ENCODE measurements at places on chromosomes 5 and 9. TPM values are rescaled to one million over a fixed set of nuclear protein-coding genes. Genes with fewer than 3 reads are reported as not detected.

DNA sequence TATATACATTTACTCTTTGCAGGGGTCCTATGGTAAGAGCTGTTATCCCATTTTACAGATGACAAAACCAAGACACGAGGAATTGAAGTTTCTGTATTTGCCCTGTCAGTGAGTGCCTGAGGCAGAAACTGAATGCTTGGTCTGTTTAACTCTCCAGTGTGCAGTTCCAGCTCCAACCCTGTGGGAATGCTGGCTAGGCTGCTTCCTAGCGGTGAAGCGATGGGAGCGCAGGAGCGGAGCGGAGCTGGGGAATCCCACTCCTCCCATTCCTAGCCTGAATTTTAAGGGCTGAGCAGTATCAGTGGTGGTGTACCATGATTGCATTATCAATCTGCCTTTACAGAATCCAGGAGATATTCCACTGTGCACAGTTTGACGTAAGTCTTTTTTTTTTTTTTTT is 202.3 kb downstream of the LRRC70 start:
- DNase-seq, result no peak

DNA sequence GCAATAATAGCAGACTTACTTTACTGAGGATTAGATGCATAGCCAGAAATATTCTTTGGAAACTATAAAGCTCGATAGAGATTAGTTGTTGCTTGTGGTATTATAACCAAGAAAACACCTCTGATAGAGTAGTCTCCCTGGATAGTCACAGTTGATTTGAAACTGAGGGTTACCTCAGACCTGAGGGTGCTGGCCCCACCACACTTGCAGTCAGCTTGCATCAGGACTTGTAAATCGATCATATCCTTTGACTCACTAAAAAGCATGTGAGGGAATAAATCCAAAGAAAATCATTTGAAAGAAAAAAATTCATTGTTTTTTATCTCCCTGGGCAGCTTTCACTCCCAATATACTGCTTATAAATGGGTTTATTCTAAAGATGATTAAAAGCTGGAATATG is 39.4 kb downstream of the GALNT12 start:
- no peak for DNase-seq

DNA sequence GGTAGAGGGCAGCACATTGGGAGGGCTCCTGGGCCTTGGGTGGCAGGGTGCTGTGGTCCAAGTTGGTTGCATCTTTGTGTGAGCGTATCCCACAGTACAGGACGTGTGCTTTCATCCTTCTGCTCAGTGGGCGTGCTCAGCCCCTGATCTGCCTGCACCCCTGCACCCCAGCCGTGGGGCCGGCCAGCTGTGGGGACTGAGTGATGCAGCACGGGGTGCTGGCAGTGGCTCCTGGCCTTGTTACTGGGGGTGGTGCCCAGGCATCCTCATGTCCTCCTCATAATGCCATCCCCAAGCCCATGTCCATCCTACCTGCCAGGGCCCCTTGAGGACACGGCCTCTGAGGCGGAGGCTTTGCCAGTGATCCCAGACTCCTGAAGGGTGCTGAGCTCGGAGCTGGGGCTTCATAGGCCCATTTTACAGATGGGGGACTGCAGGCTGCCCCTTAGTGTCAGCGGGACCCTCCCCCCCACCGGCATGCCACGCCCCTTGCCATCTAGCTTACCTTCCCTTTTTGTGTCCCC is 100.7 kb downstream of the PHF2 start:
- DNase-seq, result peak; percentile 21

DNA sequence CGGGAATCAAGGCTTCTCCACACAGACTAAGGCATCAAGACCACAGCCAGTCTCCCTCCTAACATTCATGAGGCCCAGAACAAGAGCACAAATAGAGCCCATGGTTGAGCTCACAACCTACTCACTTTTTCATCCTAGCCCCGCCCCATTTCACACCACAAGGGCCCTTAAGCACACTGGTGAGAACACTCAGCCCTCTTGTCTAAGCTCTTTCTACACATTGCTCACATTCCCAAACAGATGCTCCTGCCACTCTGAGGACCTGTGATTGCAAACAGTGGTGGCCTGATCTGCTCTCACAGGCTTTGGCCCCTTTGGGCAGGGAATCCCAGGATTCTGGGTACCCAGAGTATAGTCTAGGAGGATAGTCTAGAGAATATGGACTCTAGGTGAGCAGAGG is 54.0 kb downstream of the FEM1C start:
- DNase-seq, result no peak

- DNase-seq, result peak; percentile 54
Observed at GRCh38 chr9:92963831-92964606, 16.7 kb downstream of the FGD3 start.

SLC1A1 gene
- 2.1 TPM for total RNA-seq

GRCh38 chr5:33513462-33514185 is 72.9 kb downstream of the TARS1 start:
- DNase-seq, result no peak

DNA sequence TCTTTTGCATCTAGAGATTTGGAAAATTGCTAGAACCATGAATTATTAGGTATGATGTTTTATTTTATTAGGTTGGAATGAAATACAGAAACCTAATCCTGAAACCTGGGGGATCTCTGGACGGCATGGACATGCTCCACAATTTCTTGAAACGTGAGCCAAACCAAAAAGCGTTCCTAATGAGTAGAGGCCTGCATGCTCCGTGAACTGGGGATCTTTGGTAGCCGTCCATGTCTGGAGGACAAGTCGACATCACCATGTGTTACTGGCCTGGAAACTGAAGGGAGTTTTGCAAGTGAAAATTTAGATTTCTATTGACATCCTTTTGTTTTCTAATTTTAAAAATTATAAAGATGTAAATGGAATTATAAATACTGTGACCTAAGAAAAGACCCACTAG is 100.7 kb downstream of the NLN start:
- no peak for DNase-seq

RPL7A gene
- 898 TPM for total RNA-seq

BARHL1 gene
- total RNA-seq, result not detected

GHR gene
- total RNA-seq, result 11.9 TPM

DNA sequence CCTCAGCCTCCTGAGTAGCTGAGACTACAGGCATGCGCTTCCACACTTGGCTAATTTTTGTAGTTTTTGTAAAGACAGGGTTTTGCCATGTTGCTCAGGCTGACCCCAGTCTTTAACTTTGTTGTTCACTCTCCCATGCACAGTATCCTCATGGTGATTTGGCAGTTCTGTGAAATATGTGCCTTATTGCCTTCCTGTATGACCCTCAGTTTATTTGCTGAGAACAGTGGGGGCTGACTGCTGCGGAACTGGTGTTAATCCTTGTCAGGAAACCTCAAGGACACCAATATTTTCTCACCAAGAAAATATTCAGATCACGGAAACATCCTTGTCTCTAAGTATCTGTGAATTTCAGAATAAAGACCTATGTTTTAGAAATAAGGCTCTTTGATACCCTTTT is 287.8 kb downstream of the ARRDC3 start:
- no peak for DNase-seq

GGTA1 gene
- total RNA-seq, result 28.3 TPM

DNA sequence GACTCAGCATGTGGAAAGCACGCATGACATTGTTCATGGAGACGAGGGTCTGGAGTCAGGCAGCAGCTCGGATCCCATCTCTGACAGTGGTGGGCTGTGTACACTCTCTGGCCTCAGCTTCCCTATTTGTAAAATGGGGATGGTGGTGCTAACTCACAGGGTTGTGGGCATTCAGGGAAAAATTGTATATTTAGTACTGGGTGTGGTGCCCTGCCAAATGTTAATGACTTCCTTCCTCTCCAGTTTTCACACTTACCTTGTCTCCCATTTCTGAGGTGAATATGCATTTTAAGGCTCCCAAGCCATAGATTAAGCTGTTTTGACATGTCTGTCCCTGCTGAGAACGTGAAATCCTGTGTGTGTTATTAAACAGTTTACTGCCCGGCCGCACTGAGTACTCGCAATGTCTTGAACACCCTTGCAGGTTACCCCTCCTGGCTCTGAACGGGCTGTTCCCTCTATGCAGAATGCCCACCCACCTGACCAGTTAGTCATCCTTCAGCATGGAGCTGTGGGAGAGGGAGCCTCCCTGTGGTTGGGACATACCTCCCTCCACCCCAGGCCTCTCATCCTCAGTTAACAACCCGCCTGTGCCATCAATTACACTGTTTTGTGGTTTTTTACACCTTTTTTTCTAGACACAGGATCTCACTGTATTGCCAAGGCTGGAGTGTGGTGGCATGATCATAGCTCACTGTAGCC is 25.8 kb downstream of the TJP2 start:
- DNase-seq, result no peak

DNA sequence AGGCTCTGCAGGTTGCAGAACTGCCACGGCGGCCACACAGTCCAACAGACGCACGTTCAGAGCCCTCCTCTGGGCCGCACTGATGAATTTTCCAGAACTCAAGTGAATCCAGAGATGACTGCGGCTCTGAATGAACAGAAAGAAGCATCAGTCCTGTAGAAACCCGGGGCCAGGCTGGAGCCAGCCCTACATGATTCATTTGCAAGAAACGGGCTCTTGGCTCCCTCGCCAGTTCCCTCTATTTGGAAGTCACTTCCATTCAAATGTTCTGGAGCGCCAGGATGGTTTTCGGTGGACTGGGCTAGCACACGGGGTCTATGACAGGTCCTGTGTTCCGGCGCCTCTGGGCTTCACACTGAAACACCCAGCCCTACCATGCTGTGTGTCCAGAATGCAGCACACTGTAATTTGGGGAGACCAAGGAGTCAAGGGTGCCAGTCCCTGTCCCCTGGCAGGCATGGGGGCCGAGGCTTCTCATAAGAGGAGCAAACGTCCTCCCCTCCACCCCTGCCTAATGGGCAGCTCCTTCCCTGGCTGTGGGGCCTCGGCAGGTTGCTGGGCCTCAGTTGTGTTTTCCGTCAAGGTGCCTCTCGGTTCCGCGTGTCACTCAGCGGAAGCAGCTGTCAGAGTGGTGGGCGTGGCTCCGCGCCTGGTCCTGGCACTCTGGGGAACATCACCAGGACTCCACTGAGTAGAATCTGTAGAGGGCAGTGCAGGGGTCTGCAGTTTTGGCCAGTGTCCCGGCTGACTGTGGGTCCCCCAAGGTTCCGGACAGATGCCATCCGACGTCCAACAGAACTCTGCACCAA is 18.1 kb upstream of the COL5A1 start:
- peak; percentile 21 for DNase-seq

PKD2L2 gene
- total RNA-seq, result 0.55 TPM

Data from left ventricle myocardium superior (tissue), 1 donor.